ENCODE measurements at places on chromosomes 6 and 20. TPM values are rescaled to one million over a fixed set of nuclear protein-coding genes. Genes with fewer than 3 reads are reported as not detected.

BANF2 gene
- not detected for total RNA-seq

BMP6 gene
- not detected for total RNA-seq

CD93 gene
- total RNA-seq: 0.50 TPM

TBPL1 gene
- 52.8 TPM for total RNA-seq
